ENCODE measurements at places on chromosomes 12 and 14.

DNA sequence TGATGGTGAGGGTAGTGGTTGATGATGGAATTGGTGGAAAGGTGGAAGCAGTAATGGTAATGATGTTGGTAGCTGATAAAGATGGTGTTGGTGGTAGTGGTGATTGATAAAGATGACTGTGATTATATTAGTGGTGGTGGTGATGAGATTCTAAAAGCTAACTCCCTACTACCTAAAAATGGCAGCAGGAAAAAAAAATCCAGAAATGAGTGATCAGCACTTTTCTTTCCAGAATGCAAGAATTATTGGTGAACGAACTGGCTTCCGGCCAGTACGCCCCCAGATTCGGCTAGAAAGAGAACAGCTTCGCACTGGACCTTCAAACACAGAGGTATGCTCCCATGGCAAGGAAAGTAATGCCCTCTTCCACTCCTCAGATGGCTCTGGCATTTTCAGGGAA, 19.3 kb downstream of the DAO start:
- DNase-seq: no peak

DNA sequence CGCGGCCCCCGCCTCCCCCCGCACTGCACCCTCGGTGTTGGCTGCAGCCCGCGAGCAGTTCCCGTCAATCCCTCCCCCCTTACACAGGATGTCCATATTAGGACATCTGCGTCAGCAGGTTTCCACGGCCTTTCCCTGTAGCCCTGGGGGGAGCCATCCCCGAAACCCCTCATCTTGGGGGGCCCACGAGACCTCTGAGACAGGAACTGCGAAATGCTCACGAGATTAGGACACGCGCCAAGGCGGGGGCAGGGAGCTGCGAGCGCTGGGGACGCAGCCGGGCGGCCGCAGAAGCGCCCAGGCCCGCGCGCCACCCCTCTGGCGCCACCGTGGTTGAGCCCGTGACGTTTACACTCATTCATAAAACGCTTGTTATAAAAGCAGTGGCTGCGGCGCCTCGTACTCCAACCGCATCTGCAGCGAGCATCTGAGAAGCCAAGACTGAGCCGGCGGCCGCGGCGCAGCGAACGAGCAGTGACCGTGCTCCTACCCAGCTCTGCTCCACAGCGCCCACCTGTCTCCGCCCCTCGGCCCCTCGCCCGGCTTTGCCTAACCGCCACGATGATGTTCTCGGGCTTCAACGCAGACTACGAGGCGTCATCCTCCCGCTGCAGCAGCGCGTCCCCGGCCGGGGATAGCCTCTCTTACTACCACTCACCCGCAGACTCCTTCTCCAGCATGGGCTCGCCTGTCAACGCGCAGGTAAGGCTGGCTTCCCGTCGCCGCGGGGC, at the start of gene FOS:
Gene FOS, plus strand, starts transcription at position 407 of the 731 bp plus-strand sequence. Its CDS starts 155 bp downstream, at position 562.
- peak; percentile 96 for DNase-seq

GRCh38 chr14:39217214-39217879, 16.4 kb upstream of the MIA2 start:
- DNase-seq: no peak

DNA sequence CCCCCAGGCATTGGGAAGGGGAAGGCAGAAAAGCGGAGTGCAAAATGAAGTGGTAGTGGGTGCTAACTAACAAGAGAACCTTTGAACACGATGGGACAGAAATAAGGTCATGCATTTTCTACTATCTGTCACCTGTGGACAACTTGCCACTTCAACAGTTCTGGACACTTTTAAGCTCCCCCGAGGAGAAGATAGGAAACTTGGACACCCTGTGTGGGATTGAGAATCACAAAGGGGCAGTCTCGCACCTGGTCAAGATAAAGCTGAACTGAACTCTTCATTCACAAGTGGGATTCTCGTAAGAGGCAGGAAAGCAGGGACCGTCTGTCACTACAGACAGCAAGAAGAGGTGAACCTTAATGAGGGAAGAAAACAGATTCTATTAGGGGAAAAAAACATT, 51.6 kb downstream of the EIF2S3B start:
- no peak for DNase-seq

DNA sequence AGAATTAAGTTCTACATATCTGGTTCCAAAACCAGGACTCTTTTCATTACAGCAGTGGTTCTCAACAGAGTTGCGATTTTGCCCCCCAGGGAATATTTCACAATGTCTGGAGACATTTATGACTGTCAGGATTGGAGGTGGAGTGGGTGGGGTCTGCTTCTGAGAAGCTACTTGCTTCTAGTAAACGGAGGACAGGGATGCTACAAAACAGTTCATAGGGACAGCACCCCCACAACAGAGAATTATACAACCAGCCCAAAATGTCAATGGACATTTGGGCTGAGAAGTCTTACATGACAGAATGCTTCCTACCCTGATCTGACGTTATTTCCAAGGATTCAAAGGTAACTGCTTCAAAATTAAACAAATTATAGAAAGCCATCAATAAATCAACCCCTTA, 739 bp upstream of the SPATA7 start:
- DNase-seq: peak; percentile 38

DNA sequence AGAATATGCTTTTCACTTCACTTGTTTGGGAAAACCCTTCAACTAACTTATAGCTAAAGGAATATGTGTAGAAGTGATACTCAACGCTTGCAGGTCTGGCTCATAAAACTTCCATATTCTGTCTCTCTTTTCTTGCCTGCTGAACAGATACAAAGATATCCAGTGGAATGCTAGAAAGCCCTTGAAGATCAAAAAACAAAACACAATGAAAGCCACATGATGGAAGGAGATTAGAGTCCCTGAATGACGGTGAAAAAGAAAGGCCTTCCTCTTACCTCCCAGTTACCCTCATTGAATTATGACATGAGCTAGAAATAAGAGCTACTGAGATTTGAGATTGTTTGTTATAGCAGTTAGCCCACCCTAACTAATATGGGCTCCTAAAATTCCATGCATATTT, 28.2 kb upstream of the NELL2 start:
- DNase-seq: no peak

- DNase-seq: peak; percentile 24
These were observed 31.8 kb downstream of the SLC8B1 start for GRCh38 chr12:113302886-113303640.

DNA sequence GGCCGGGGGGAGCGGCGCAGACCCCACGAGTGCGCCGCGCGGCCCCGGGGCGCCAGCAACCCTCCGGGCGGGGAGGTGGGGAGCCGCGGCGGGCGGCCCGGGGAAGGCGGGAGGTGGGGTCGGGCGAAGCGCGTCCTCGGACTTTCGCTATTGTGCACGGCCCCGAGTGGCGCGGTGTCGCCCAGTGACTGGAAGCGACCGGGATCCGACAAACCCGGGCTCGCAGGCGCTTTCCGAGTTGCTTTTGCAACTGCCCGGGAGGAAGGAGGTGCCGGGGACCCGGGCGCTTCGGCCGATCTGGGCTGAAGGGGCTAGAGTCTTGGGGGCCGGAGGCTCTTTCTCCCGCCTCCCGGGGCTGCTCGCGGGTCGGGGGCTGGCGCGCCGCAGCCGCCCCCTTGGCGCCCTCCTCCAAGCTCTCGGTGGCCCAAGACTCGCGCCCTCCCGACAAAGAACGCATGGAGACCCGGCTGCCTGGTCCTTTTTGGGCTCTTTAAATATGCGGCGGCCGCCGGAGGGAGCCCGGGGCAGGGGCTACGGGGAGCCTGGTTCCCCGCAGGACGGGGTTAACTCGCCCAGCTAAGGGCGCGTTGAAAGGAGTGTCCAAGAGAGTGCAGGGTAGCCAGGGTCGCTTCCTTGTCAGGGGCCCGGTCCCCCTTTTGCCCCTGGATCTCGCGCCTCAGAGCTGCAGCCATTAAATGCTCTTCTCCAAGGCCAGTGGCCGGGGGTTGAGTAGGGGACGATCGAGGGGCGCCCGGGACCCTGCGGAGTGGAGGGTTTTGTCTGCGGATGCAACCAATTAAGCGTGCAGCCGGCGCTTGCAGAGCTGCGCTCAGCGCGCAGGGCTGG, 1.4 kb downstream of the HMGA2 start:
- peak; percentile 81 for DNase-seq

- DNase-seq: no peak
These were observed 7.3 kb downstream of the ITGA7 start for GRCh38 chr12:55700255-55701018.

- DNase-seq: no peak
These were observed 165.4 kb upstream of the CCDC198 start for GRCh38 chr14:57659052-57659451.

- DNase-seq: no peak
These were observed 193.0 kb downstream of the MON2 start for GRCh38 chr12:62659453-62660295.

- DNase-seq: peak; percentile 10
These were observed 8.5 kb downstream of the SLC38A1 start for GRCh38 chr12:46260124-46260912.

- DNase-seq: no peak
These were observed 1006.2 kb upstream of the FLRT2 start for GRCh38 chr14:84523746-84524145.

DNA sequence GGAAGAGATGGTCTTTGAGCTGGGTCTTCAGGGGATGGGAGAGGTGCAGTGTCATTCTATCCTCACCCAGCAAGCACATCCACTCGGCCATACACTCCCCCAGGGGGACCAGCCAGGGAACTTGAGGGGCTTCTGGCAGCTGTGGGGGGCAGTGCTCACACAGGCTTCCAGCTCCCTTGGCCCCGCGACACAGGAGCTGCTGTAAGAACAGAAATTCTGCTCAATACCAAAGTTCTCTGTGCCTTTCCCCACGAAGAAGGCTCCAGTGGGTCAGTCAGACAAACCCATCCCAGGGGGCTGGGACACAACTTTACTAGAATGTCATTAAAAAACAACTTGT, 289.1 kb upstream of the RTL1 start:
- DNase-seq: no peak

GRCh38 chr12:95459310-95459709, 14.6 kb upstream of the METAP2 start:
- DNase-seq: no peak

DNA sequence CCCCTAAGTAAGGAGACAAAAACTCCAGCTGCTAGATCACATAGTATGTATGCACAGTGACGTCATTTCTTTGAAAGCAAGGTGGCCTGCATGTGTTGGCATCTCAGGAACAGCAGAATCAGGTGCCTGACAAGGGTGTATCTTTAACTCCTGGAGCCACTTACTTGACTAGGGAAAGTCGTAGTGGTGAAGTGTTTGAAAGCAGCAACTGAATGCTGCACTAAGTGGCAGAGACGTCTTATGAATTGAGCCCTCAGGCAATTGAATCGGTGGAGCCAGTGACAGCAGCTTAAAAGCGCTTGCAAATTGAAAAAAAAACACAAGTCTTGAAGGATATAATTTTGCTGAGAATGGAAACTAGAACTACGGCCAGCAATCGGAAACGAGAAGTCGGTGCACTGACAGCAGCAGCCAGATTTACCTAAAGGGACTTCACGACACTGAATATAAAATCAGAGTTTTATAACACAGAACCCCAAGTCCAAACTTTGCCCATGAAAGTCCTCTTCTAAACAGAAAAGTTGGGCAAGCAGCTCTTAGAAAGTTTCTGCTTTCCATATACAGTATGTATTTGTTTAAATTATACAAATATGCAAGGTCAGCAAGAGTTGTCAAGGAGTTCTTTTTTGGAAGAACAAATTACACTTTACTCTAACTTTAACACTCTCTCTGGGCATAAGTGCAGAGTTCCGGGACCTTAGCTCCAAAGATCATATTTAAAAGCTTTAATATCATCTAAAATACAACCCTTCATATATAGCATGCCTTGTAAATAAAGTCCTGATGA, 1.1 kb downstream of the IGF1 start:
- peak; percentile 69 for DNase-seq

- no peak for DNase-seq
These were observed 881 bp upstream of the SOS2 start for GRCh38 chr14:50232276-50232642.

GRCh38 chr14:67459336-67459735, 29.2 kb downstream of the TMEM229B start:
- no peak for DNase-seq

- DNase-seq: no peak
These were observed 13.9 kb downstream of the GALNT9 start for GRCh38 chr12:132315507-132315906.

DNA sequence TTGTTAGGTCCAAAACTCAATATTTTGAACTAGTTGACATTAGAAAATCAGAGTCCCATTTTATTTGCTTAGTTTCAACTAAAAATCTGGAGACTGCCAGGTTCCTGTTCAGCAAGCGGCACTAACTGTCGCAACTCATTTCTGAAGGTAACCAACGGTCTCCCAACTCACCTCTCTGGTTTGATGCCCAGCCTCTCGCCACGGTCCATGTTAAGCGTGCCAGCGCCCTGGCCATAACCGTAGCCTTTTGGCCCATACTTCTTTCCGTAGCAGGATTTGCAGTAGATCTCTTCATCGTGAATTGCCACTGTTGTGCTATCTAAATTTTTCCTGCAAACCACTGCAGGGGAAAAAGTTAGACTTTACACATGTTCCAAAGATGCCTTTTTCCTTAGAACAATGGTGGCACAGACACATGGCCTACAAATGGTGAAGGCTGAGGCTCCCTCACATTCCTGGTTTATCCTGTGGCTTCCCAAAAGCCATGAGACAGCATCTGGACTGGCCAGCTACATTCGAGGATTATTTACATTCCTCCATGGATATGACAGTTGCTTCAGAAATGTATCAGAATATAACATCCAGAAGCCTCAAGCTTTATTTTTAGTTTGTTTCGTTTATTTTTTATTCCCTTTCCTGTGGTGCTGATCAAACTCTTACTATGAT, 15.7 kb downstream of the CSRP2 start:
- DNase-seq: no peak

DNA sequence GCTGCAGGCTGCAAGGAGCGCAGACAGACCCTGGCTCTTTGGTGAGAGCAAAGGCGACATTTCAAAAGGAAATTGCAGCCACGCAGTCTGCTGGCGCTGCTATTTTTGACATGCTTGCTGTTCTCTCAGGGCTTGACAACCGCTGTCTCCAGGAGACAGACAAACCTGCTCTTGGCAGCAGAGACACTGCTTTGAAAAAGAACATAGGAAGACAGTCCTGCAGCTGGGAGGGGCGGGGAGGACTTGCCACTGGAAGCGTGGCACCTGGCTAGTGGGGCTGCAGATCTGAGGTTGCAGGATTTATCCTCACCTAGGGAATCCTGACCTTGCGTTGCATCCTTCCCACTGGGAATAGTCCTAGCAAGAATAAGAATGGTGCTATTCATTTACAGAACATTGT, 91.8 kb upstream of the KCNA1 start:
- DNase-seq: no peak

- no peak for DNase-seq
These were observed 39.4 kb upstream of the BTG1 start for GRCh38 chr12:92185052-92185451.

GRCh38 chr12:59134750-59135149, 214.4 kb upstream of the LRIG3 start:
- DNase-seq: no peak

DNA sequence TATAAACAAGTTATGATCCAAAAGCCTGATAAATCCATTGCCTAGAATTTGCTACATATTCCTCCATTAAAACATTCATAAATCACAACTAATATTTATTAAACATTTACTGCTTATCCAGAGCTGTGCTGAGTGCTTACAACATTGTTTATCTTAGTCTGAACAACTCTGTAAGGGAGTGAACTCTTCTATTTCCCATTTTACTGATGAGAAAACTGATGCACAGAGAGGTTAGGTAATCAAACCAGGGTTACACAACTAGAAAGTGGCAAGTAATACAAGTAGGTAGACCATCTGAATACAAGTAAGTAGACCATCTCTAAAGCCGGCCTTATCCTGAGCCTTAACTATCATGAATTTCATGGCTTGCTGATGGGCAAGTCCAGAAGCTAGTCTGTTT, 39.5 kb downstream of the WASHC3 start:
- no peak for DNase-seq

- DNase-seq: no peak
These were observed 67.1 kb downstream of the CRACR2A start for GRCh38 chr12:3685830-3686229.

GRCh38 chr12:18165889-18166288, 75.9 kb upstream of the RERGL start:
- DNase-seq: no peak
